ENCODE measurements at places on chromosomes 7 and 10.

GRCh38 chr10:33085313-33085833, 127.3 kb upstream of the ITGB1 start:
- no peak for DNase-seq

DNA sequence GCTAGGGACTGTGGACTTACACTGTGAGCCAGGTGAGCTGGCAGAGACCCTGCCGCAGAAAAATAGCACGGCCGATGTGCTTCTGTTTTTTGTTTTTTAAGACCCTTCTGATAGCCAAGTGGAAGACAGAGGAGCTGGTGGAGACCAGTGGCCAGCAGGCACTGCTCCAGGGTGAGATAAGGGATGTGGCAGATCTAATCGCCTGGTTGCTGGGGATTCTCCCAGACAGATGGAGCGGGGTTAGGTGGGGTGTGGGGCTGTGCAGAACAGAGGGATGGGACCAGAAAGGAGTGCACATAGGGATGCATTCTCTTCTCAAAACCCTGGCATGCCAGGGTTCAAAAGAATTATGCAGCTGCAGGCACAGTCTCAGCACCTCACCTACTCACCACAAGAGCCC, 82.2 kb downstream of the VOPP1 start:
- DNase-seq = no peak

- DNase-seq = no peak
Measured at GRCh38 chr7:1313613-1314012, 80.9 kb downstream of the UNCX start.

DNA sequence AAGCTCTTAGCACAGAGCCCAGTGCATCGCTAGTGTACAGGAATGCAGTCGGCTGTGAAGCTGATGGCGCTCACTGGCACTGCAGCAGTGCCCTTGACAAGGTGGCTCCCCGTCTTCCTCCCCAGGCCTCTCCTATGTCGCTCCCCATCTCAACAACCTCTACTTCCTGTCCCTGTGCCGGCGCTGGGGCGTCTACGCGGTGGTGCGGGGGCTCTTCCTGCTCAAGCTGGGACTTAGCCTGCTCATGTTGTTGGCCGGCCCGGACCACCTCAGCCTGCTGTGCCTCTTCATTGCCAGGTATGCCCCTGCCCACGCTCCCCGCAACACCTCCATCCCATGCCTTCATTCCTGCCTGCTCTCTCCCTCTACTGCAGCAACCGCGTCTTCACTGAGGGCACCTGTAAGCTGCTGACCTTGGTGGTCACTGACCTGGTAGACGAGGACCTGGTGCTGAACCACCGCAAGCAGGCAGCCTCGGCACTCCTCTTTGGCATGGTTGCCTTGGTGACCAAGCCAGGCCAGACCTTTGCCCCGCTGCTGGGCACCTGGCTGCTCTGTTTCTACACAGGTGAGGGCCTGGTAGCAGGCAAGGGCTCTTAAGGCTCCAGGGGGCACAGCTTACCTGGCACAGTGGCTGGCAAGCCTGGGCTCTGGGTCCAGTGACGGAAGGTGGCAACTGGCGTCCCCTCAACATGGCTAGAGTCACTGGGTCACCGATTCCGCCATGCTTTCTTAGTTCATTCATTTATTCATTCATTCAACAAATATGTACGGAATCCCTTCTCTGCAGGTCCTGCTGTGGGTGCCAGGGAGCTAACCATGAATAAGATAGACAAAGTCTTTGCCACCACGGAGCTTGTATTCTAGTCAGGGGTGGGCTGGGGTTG, 22.3 kb upstream of the C10orf95 start:
- DNase-seq = no peak
